ENCODE measurements at places on chromosomes 5 and 9.

GRCh38 chr9:101677861-101678260, 60.6 kb downstream of the GRIN3A start:
- no peak for DNase-seq

GRCh38 chr9:128001779-128002298, 21.1 kb upstream of the EEIG1 start:
- no peak for DNase-seq

DNA sequence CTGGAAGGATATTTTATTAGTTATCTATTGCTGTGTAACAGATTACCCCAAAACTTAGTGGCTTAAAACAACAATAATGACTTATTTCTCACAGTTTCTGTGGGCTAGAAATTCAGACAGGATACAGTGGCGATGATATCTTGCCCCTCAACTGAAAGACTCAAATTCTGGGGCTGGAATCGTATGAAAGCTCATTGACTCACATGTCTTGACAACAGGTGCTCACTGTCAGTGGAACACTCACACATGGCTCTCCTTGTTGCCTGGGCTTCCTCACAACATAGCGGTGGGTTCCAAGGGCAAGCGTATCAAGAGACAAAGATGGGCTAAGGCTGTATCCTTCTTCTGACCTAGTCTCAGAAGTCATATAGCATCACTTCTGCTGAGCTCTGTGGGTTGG, 3.7 kb upstream of the GNPDA1 start:
- DNase-seq = no peak

GRCh38 chr9:136584401-136584932, 38.6 kb upstream of the NOTCH1 start:
- DNase-seq = no peak

DNA sequence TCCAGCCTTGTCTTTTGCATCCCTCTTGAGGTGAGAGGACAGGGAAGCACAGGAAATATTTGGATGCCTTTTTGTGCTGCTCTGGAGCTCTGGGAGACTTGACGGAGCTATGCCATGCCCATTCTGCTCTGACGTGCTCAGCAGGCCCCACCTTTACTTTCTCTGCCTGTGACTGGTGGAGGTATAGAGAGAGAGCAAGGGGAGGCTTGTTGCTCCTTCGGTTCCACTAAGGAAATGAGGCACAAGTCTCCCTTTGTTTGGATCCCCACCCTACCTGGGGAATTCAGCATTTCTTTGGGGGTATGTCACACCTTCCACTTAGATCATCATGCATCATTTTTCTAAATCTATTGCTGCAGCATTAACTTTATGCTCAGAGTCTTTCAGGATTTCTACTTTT, 121.8 kb upstream of the CNTLN start:
- DNase-seq = no peak

DNA sequence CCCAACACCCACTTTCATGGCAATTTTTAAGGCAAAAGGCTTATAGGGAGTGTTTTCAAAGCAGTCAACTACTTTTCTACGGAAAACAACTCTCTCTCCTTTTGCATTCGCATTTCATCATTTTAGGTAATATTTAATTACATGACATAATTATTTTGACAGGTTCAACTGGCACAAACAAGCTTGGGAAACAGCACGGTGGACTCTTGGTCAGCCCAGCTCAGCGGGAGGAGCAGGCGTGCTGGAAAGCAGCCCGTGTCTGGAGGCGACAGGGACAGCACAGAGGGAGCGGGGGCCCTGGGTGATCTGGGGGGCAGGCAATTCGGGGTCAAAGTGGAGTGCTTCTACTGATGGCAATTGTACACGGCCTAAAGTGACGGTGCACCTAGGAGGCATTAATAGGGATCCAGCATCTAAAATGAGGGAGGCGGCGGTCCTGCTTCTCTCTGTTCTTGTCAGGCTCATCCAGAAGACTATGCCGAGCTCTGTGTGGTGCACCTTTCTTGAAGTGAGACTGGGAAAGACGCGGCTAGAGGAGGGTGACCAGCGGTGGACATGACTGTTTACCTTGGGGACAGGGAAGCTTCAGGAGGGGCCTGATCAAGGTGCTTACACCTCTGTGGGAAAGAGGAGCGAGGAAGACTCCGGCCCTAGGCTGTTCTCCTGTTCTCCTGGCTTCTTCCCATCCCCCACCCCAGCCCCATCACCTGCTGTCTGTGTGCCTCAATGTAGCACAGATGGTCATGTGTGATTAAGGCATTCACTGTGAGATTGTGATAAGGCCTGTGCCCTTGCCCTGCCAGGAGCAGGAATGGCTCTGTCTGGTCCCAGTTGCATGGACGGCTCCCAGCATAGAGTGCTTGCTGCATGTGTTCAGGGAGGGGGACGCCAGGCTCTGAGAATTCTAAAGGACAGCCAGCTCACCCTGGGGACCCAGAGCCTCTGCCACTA, 3.4 kb downstream of the MYMK start:
- DNase-seq = no peak

DNA sequence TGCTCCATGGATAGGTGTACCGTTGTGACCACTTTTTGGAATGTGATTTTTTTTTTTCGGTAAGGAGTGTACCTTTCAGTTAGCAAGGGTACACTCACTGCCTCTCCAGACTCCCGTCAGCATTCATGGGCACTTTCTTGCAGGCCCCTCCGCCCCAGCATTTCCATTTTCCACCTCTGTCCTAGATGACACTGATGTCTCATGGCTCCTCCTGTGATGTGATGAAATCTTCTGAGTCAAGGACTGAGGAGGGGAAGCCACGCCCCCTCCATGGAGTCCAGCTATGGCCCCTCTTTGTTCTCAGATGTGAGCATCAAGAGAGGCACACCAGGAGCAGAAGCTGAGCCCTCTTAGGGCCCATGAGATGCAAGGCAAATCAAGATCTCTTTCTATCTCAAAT, 61.8 kb downstream of the CTSL start:
- DNase-seq = no peak

DNA sequence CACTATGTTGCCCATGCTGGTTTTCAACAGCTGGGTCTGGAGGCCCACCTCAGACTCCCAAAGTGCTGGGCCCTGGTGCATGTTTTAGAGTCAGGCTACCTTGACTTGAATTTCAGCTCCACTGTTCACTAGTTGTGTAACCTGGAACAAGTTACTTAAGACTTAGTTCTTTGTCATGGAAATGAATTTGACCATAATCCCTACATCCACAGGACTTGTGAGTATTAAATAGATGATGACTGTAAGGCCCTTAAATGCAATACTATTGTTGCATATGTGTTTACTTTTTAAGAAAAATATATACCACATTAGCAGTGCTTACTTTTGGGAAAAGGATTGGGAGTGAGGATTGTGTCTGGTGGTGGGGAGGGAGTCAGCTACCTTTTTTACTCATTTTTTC, 16.4 kb downstream of the PAIP2 start:
- no peak for DNase-seq

DNA sequence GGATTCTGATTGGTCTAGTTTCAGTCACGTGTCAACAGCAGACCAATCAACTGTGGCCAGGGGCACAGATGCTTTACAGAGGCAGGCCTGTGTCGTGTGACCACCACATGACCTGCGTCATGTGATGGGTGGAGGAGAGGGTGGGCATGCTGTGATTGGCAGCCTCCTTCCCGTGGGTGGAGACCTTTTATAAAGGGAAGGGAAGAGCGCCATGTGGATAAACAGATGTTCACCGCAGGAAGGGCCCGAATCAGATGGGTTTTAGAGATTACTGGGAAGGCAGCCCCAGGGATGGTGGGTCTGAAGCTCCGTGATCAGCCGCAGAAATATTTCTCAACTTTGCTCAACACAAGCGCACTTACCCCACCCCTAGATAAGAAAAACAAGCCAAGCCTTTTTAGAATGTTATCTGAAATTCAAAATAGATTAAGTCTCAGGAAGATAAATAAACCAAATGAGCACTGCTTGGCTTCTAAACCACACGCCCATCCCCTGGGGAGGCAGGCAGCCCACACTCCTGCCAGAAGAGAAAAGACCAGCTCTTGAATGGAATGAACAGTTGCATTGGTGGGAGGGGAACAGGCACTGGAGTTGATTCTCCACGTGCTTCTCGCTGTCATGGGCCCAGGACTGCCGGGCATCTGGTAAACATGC, 43.6 kb downstream of the ROPN1L start:
- DNase-seq = peak; percentile 12

GRCh38 chr5:100877274-100877673, 25.8 kb downstream of the ST8SIA4 start:
- no peak for DNase-seq

DNA sequence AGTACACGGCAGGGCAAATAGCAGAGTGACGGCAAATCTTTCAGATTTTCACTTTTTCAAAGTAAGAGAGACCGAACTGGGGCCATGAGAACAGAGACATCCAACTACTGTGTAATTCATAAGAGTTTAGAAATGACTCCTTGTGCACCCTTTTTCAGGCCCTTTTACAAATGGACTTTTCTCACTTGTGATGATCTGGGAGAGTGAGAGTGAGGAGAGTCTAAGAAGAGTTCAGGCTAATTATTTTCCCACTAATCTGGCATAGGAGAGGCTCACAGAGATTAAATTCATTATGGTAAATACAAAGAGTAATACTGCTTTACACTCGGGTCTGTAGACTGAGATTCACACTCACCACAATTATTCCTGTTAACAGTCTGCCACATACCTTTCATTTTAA, 880 bp upstream of the CCNG1 start:
- no peak for DNase-seq

GRCh38 chr9:113584428-113585084, 121.0 kb downstream of the RGS3 start:
- no peak for DNase-seq

DNA sequence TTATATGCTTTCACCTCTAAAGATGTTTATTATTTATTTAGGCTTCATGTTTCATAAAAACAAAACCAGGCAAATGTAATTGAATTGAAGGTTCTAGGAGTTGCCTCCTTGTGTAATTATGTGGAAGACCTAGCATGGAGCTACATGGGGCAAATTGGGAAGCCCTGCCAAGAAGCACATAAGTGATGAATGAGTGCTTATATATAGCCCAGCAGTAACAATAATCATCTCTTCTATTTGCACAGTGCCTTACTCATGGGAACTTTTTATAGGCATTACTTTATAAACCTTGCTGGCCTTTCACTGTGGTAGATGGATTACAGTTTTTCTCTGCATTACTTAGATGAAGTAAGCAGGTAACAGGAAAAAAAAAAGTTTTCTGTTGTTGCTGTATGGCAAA, 40.0 kb upstream of the GRAMD2B start:
- no peak for DNase-seq

GRCh38 chr5:133792024-133792423, 176.4 kb downstream of the C5orf15 start:
- DNase-seq = no peak

- no peak for DNase-seq
Measured at GRCh38 chr5:126896170-126896702, 119.3 kb downstream of the LMNB1 start.

DNA sequence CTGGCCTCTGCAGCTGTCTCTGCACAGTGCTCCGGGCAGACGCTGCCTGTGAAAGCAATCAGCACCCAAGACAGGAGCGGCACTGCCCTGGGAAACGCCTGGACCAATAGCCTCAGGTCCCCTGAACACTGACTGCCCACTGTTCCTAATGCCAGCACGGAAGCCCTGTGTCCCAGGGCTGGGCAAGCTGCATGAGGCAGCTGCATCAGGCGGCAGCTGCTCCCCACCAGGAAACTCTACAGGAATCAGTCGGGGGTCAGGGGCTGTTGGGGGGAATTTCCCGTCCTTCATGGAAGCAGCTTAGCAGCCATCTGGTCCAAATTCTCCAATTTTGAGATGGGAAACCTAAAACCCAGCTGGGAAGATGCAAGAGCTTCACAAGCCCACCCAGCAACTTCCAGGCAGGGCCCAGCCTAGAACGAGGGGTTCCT, 118.6 kb downstream of the VAV2 start:
- DNase-seq = no peak
